K562 (cell line): ENCODE measurements at places on chromosomes 5 and 9.

DNA sequence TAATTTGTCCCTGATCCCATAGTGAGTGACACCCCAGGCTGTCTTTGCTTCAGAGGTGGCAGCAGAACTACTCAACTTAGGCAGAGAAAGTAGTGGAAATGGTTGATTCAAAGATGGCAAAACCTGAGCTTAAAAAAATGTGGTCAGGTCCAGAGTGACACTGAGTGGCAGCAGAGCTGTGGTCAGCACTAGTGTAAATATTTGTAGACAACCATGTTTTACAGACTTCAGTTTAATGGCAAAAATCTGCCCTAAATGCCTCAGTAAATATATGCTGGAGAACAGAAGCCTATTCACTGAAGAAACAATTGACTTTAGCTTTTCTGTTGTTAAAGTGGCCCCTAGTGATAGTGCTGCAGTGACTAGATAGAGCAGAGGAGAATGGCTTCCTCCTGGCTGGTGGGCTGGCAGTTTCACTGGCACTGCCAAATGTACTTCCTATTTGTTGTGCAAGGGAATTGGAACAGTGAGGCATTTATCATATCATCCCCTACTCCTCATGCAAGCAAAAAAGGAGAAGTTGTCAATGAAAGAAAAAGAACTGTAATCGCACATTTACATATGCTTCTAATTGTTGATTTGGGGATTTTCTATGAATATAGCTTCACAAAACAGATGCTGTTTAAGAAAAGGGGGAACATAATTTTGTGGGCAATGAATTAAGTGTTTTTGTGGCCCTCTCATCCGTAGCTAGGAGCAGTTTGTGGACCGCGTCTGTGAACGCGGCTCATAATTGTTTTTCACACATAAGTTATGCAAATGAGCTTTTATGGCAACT, 12.0 kb downstream of the PBX3 start:
- no peak for DNase-seq

GRCh38 chr9:3962496-3962895, 337.4 kb downstream of the GLIS3 start:
- DNase-seq, result no peak

GRCh38 chr5:93800988-93801811, 59.8 kb upstream of the POU5F2 start:
- no peak for DNase-seq

GRCh38 chr5:154478224-154478565, at the start of gene HAND1:
TSS of gene HAND1 (minus strand) at chr5:154478227. CDS start at chr5:154478008, 219 bp downstream.
- DNase-seq, result no peak

DNA sequence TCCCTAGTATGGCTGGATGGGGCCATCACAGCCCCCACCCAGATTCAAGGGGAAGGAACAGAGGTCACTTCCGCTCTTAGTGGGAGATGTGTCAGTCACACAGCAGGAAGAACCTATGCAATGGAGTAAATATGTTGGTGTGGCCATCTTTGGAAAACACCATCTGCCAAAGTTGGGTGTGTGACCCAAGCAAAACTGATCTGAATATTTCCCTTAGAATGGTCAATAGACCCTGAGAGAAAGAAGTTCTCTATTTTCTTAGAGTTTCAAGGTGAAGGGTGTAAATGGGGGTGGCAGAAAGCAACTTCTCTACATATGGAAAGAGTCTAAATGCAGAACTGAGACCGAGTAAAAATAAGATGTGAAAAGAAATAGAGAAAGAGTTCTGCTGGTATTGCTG, 212.7 kb downstream of the ESM1 start:
- no peak for DNase-seq

GRCh38 chr5:55582256-55582655, 47.5 kb upstream of the PLPP1 start:
- DNase-seq, result no peak

DNA sequence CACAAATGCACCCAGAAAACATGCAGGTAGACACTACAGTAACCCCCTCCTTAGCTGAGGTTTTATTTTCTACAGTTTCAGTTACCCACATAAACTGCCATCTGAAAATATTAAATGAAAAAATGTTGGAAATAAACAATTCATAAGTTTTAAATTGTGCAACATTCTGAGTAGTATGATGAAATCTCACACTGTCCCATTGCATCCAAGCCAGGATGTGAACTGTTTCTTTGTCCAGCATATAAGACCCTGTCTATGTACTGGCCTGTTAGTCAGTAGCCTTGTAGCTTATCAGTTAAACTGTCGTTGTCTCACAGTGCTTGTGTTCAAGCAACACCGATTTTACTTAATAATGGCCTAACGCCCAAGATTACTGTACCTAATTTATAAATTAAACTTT, 630.5 kb downstream of the ANXA1 start:
- no peak for DNase-seq

DNA sequence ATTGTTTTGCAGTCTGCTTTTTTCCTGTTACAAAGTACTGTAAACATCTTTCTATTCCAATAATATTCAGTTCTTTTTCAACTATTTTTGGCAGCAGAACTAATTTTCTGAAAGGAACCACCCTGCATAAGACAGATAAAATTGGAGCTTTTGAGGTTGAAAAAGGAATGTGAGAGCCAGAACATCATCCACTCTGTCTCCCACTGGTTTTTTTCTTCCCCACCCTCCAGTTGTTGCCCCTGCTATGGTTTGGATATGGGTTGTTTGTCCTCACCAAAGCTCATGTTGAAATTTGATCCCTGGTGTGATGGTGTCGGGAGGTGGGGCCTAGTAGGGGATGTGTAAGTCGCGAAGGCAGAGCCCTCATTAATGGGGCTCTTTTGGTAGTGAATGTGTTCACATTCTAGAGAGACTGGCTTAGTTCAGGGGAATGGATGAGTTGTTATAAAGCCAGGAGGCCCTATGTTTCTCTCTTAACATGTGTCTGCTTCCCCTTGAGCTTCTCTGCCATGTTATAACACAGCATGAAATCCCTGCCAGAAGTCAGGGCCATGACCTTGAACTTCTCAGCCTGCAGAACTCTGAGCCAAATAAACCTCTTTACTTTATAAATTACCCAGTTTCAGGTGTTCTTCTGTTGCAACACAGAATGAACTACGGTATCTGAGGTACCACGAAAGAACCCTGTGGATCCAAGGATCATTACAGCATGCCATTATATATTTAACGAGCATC, 34.8 kb upstream of the MAST4 start:
- no peak for DNase-seq
